ENCODE measurements at places on chromosomes 11 and 22.

DNA sequence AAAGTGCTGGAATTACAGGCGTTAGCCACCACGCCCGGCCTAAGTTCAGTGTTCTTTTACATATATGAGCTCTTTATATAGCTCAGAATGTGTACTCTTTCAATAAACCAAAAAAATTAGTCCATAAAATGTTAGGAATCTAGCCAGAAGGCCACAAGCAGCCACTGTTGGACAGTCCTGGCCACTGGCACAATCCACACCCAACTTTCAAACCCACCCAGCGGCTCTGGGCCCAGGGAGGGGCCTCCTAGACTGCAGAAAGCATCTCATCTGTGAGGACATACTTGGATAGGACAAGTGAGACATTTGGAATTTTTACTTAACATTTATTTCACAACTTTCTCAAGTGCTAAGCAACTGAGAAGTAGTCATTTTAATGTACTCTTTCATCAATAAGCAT lies 6.4 kb downstream of the PACSIN2 start:
- DNase-seq: no peak

- no peak for DNase-seq
Observed at GRCh38 chr11:2795491-2795991, 90.0 kb downstream of the CDKN1C start.

DNA sequence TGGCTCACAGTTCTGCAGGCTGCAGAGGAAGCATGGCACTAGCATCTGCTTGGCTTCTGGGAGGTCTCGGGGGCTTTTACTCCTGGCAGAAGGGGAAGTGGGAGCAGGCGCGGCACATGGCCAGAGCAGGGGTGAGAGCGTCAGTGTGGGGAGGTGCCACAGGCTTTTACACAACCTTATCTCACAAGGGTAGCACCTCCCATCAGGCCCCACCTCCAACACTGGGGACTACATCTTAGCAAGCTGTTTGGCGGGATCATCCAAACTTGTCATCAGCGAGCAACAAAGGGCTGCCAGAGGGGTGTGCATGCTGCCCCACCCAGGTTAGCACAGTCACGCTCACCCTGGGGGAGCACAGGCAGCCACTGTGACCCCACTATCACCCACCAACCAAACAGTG lies 18.9 kb upstream of the YPEL1 start:
- DNase-seq: no peak

DNA sequence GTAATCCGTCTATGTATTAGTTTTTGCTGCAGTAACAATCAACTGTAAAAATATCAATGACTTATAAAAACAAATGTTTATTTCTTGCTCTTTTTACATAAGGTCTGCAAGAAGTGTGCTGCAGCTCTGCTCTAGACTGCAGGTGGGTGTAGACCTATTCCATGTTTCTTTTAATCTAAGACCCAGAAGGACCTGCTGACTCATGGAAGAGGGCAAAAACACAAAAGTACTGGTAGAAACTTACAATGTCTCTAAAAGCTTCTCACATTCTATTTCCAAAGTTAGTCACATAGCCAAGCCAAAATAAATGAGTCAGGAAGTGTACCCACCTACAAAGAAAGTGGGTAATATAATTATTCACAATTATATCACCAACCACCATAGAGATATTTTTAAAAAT lies 435.9 kb upstream of the FAT3 start:
- DNase-seq: no peak

GRCh38 chr11:75845324-75845723 lies 30.3 kb downstream of the UVRAG start:
- no peak for DNase-seq

- DNase-seq: no peak
Observed at GRCh38 chr11:73312851-73313327, 4.8 kb downstream of the ARHGEF17 start.

Measured in activated CD8-positive, alpha-beta T cell treated with anti-CD3 and anti-CD28 coated beads for 36 hours (primary cell).